ENCODE measurements at places on chromosomes 6 and 20.

GRCh38 chr20:21175433-21175832 is 49.6 kb downstream of the KIZ start:
- DNase-seq = no peak

- DNase-seq = no peak
Observed at GRCh38 chr6:71082033-71082650, 125.3 kb upstream of the B3GAT2 start.

- no peak for DNase-seq
Observed at GRCh38 chr20:13809855-13810254, 25.0 kb downstream of the NDUFAF5 start.

DNA sequence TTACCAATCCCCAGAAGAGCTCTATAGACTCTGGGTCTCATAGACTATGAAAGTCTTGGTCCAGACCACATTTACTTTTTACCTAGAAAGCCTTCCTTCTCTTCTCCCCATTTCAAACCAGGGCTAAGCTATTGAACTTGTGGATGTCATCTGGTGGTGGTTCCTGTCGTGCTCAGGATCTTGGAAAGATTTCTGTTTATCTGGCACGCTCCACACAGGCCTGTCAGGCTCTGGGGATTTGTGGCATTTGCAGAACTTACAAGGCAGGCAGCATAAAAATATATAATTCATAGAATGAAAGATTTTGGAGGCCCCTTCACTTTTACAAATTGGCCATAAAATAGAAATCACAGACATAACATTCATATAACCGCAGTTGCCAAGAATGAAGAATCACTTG is 188.1 kb downstream of the UST start:
- DNase-seq = no peak

DNA sequence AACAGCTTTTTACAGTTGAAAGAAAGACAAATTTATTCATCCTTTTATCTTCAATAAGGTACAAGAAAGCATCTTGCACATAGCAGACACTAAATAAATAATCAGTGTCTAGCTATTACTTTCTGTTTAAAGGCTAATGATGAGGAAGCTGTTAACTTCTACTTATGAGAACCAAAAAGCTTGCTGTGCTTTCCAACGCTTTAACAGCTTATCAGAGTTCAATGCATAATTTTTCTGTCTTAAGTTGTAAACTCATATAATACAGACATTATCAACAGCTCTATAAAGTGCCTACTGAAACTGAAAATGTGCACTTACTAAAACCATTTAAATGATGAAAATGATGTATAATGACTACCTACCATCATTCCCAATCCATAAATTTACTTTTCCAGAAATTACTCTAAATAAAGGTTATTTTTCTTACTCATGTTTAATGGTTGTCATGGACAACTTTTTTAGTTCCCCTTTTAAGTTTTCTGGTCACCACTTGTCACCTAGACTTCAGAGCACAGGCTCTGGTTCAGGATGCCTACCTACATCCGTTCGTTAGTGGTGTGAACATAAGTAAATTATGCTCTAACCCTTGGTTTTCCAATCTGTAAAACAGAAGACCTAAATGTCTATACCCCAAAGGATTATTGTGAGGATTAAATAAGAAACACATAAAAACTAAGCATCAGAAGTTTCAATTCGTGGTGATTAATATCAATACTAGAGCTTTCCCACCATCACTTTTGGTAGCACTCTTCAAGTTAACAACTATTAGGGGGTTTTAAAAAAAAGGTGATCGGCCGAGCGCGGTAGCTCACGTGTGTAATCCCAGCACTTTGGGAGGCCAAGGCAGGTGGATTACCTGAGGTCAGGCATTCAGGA is 8.0 kb downstream of the PNISR start:
- DNase-seq = no peak

DNA sequence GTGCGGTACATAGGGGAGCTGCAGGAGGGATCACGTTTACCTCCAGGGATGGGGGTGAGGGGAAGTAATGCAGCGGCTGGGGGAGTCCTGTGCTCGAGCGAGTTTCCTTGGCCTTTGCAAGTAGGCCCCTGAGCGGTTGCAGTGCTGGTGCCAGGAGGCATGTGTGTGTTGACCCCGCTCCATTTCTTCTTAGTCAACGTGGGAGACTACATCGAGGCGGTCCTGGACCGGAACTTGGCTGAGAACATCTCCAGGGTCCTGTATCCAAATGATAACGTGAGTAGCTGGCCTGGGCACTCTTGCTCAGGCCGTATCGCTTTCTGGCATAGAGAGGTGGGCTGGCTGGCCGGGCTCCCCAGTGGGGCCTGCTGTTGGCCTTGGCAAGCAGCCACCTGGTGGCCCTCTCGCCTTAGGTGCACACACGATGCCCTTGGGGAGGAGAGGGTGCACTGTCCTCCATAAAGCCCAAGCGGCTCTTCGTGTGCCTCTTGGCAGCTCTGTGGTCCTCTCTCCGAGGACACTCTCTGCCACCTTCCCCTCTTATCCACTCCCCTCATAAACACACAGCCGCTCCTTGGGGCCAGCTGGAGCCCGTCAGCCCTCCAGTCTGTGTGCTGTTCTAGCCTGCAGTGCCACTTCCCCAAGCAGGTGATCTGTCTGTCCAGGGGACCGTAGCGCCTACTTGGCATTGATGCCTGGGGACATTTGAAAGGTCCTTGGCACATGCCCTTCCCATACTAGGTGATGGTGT is 29.3 kb downstream of the PYGB start:
- DNase-seq = no peak

DNA sequence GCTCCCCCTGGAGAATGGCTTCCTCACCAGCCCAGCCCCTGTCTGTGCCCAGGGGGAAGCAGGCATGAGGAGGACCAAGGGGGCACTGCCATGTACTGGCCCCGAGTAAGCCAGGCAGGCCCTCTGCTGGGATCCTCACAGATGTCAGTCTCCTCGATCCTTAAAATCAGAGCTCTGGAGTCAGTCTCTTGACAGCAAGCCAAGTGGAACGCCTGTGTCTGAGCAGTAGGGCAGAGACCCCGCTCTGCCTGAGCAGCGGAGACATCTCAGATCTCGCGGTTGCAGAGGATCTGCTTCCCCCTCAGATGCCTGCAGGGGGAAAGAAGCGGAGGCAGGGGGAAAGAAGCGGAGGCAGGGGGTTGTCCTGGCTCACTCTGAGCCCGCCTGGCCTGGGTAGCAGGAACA is 92.6 kb downstream of the SNX5 start:
- DNase-seq = no peak

DNA sequence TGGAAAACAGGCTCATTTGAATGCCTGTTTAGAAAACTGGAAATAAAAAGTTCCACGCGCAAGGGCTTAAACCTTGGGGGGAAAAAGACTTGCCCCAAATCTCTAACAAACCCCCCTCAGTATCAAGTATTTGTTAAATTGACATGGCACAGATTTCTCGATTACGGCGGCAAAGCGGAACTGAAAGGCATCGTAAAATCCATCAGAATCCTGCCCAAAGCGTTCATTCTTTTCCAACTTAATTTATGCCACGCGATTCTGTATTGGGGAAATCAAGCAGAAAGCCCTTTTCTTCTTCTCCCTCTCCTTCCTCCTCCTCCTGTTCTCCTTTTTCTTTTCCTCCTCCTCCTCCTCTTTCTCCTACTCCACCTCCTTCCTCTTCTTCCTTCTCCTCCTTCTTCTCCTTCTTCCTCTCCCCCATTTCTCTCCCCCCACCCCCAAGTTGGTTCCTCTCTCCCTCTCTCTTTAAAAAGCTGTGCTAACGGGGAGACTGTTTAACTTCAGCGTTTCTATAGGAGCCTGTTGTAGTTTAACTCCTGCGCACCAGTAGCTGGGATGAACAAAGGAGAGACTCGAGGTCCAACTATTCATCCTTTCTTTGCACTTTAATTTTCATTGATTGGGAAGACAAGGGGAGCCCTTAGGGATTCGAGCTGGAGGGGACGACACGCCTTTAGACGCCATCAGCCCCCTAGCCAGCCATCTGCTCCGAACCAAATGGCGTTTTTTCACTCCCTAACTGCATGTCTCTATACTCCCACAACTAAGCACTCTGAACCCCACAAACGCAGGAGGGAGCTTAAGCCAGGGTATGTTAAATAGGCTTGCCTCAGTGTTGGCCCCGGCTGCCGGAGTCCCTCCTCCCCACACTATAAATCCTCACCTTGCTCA is 2.7 kb upstream of the DLL1 start:
- DNase-seq = no peak

- DNase-seq = no peak
Observed at GRCh38 chr6:88655586-88655985, 307.8 kb downstream of the RNGTT start.

- no peak for DNase-seq
Observed at GRCh38 chr20:12554426-12554825, 454.3 kb upstream of the SPTLC3 start.

DNA sequence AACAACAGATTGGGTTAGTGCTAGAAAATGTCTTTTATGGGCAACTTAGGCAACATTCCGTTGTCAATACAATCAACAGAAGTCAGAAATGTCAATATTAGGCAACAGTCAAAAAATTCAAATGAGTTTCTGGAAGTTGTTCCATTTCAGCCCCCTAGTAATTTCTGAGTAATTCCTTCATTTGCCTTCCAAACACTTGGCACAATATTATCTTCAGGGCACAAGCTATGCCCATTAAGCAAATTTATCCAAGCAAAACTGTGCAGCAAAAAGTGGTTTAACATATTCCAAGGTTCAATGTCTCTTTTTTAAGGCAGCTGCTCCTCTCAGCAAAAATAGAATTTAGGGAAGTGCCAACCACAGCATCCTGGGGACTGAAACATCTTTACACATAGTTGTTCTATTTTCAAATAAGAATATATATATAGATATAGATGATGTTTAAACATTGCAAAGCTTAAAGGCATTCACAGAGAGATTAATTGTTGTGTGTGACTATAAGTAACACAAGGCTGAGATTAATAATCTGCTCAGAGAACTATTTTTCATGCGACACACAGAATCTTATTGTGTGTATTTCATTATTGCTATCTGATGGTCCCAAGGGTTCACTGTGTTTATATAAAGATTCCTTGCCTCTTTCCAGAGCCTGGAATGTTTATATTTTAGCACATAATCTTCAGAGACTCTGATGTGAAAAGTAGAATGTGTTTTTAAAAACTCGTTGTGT is 75.2 kb upstream of the ADTRP start:
- DNase-seq = no peak

DNA sequence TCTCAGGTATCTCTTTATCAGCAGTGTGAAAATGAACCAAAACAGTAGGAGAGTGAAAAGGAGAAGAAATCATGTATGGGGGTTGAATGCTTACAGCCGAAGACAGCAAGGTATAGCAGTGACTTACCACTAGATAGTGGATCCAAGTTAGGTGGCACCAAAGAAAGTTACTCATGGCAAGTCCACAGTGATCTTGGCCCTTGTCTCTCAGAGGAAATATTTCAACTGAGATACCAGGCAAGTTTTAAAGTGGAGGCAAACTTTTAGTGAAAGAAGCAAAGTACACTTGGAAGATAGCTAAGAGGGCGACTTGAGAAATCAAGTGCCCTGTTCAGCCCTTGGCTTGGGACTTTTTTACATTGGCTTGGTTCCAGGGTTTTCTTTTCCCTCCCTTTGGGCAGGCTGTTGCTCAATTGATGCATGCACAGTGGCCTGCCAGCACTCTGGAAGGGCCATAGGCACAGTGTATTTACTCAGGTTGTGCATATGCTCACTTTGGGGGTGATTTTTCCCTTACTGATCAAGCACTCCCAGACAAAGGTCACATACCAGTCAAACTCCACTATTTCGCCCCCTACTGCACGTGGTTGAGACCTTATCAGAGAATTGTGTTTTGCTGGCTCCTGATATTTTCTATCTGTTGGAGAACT is 329.5 kb upstream of the KHDRBS2 start:
- no peak for DNase-seq
